ENCODE measurements at places on chromosomes 4 and X. TPM values are rescaled to one million over a fixed set of nuclear protein-coding genes. Genes with fewer than 3 reads are reported as not detected.

DNA sequence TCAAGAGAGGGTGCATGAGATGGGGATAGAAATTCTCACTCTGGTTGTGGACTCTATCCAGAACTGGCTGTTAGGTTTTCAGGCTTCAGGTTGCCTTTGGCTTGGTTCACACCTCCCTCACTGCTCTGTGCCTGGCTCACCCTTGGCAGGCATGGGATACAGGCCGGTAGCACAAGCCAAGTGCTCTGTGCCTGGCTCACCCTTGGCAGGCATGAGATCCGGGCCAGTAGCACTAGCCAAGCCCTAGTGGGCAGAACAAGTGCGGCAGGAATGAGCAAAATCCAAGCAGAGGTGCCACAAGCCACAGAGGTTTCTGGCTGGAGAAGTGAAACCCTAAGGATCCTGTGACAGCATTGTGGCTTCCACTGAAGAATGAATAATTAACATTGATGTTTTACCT is 1642.3 kb downstream of the C4orf33 start:
- DNase-seq = no peak

DNA sequence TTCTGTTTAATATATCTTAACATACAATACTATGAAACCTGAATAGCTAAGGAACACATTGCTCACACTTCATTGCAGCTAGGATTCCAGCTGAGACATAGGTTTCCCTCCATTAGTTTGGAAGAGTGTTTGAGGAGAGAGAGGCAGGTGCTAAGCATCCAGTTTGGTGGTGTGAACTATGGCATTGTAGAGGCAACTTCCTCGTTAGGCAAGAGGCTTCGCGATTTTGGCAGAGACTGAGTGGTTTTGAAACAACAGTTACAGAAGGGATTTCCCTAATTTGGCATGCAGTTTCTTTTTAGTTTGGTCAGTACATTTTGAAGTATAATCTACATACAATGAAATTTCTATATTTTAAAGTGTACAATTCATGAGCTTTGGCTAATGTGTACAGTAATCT is 117.1 kb upstream of the BMP3 start:
- DNase-seq = no peak

- DNase-seq = no peak
Observed at GRCh38 chrX:31555506-31555905, 483.7 kb upstream of the FTHL17 start.

GRCh38 chrX:24424948-24425347 is 40.1 kb upstream of the PDK3 start:
- DNase-seq = no peak

DNA sequence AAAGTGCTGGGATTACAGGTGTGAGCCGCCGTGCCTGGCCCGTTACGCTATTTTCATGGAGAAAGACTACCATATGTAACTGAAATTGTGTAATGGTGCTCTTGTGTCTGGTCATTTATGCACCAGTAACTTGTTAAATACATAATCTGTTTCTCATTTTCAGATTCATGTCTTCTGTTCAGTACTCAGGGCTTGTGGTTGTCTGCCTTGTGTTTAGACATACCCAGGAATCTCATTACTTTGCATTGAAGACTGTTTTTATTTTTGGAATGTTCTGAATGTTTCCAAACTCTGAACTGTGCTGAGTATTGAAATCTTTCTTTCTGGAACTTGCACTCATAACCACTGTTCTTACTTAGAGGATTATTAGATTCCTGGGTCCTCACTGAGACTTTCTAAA is 52.8 kb downstream of the PDLIM5 start:
- no peak for DNase-seq

DNA sequence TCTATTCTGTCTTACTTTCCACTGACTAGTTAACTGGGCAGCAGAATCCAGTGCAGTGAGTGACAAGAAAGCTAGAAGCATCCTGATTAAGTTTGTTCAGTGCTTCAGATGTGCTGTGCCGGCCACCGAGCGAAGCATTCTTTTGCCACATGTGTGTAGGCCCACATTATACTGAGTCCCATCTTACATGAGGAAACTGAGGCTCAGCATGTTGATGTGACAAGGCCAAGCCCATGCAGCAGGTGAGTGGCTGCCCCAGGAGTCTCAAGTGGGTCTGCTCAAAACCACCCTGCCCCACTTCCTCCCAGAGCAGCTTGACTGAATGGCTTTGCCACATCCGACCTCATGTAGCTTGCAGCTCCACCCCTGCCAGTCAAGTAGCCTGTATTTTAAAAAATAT is 50.5 kb downstream of the RHOH start:
- no peak for DNase-seq

DNA sequence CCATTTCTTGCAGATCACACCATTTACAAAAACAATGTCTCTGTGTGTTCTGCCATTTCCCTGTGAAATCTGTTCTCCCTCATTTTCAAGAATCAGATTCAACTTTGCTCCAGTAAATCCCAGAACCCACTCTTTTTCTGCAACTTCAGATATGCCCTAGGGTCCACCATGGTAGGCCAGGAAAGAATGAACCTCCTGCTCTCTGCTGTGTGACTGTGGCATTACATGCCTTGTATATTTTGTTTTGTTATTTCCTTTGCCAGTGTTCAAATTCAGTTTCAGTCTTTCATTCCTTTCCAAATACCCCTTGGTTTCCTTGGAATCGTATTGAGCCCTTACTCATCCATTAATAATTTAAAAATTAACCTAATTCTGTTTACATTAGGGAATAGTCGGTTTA is 290.2 kb upstream of the VCX start:
- DNase-seq = no peak

GRCh38 chr4:112422644-112423043 is 93.3 kb downstream of the NEUROG2 start:
- DNase-seq = no peak

- no peak for DNase-seq
Observed at GRCh38 chr4:6959261-6959660, 49.6 kb downstream of the TBC1D14 start.

DNA sequence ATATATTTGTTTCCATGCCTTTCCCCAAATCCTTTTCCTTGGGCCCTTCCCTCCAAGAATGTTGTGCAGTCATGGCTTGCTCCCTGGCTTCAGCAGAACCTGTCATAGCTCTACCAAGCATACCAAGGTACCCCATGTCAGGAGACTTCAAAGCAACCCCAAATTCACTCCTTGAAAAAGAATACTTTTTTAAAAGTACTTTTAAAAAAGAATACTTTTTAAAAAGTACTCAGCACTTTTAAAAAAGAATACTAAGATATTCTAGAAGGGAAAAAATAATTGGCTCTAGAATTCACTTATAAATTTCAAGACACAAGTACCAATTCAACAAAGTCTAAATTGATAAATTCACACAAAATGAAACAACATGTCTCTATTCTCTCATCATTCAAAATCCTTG is 76.0 kb downstream of the NR3C2 start:
- no peak for DNase-seq

DNA sequence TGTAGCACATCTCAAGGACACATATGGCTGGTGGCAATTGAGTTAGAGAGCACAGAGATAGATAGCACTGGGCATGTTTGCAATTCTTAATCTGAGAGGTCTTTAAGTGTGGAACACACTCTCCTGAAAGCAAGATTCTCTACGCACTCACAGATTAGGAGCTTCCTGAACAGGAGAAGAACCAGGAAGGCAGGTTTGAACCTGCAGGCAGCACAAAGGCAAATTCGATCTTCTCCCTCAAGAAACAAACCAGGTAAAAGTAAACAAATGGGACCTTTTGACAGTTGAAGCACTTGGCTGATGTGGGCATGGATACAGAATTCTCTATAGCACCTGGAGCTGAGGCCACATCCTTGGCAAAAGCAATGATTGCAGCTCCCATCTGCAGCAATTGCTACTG is 24.3 kb downstream of the HS3ST1 start:
- no peak for DNase-seq

GRCh38 chr4:28179126-28179525 is 1318.5 kb downstream of the STIM2 start:
- no peak for DNase-seq

DNA sequence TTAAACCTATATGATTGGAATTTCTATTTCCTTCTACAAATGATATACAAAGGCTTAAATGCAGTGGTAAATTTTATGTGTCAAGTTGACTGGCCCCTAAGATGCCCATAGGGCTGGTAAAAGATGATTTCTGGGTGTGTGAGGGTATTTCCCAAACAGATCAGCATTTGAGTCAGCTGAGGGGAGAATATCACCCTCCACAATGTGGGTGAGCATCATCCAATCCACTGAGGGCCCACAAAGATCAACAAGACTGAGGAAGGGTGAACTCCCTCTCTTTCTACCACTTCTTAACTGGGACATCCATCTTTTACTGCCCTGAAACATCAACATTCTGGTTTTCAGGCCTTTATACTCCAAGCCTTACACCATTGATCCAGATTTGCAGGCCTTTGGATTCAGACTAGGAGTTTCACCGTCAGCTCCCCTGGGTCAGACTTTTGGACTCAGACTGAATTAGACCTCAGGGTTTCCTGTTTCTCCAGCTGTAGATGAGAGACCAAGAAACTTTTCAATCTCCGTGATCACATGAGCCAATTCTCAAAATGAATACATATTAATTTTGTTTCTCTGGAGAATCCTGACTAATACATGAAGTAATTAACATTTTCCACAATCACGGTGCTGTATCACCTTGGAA is 1020.7 kb upstream of the SLIT2 start:
- no peak for DNase-seq

DNA sequence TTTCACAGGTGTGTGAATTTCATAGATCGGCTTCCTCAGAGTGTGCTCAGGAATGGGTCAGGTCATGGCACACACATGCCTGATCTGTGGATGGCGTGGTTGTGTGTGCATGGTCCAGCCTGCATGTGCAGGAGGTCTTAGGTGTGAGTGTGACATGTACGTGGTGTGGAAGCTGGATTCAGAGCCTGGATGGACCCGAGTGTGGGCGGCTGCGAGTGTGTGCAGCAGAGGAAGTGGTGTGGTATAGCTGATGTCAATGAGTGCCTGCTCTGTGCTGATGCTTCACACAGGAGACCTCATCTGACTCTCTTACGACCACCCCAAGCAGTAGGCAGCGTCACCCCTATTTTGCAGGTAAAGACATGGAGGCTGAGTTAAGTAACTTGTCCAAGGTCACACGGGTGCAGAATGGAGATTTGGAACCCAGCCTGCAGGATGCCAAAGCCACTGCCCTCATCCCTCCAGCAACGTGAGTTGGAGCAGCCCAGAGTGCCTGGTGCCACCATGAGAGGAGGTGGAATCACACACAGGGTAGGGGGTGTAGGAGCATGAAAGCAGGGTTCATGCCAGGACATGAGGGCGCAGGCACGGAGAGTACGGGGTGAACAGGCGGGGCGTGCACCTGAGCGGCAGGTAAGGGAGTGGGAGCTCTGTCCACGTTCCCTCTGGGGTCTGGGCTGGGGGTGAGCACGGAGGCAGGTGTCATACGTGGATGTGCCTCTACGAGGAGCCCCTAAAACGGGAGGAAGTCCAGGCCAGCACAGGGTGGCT is 24.2 kb upstream of the C4orf50 start:
- DNase-seq = no peak

DNA sequence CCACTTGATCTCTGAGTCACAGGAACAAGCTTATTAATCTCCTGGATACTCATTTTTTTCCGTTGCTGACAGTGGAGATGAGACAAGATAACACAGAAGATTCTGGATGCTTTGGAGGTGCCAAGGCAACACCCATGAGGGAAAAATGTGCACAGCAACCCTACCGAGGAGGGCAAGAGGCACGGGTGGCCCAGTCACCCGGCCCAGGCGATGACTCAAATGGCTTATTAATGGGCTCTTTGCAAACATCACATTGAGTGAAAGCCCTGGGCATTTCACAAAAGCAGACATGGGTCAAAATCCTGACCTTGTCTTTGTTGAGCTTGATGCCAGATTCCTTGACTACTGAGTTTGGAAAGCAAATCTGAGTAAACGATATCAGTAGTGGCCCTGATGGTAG is 315.1 kb downstream of the STK32B start:
- no peak for DNase-seq

GRCh38 chr4:71074452-71075299 is 81.2 kb downstream of the DCK start:
- peak; percentile 34 for DNase-seq

GRCh38 chr4:183182873-183183725 is 84.0 kb downstream of the WWC2 start:
- no peak for DNase-seq

DNA sequence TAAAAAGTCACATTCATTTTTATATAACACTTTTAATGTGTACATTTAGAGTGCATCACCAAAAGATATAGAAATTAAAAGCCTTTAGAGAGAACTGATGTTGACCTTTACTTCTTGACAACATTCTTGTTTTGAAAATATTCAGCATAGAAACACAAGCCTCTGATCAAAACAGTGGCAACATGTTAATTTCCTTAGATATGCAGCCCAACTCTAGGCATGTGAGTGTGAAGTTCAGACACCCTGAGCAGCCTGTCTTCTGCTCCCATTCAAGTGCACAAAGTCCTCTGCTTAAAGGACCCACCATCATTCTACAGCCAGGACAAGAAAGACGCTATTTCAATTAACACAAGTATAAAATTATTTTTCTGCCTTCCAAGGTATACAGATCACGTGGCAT is 60.0 kb downstream of the PPP3CA start:
- no peak for DNase-seq

GRCh38 chrX:39958850-39959249 is 138.9 kb downstream of the BCOR start:
- DNase-seq = no peak

DNA sequence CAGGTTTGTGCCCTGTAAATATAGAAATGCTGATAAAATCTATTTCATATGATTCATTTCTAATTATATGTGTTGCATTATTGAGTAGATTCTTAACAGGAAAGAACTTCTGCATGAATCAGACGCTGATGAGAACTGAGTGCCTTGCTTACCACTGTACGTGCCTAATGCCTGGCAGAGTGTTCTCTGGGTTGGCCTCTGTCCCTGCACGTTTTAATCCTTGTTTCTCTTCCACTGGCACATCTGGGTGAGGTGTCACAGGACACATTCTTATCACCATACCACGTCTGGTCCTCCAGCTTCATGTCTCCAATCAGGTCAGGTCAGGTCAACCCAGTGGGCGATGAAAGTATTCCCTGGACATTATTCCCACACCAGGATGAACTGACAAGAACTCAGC is 53.6 kb downstream of the KLF3 start:
- DNase-seq = no peak

GRCh38 chr4:85829276-85830051 is 354.5 kb downstream of the ARHGAP24 start:
- DNase-seq = no peak

Gene CT47B1
- not detected for total RNA-seq

Gene BEX1
- total RNA-seq = 96.5 TPM

Gene MGAT4D
- total RNA-seq = not detected

Gene MAGEA2B
- not detected for total RNA-seq

Gene WDR17
- 42.5 TPM for total RNA-seq

Gene RNF150
- total RNA-seq = 28.0 TPM

Gene CLCN4
- total RNA-seq = 21.9 TPM

Gene TBC1D8B
- total RNA-seq = 9.0 TPM

Gene PDCL2
- not detected for total RNA-seq

Gene CISD2
- 65.9 TPM for total RNA-seq

Data from spinal cord (tissue), 10 donors.